Stimulated activated CD8-positive, alpha-beta memory T cell treated with anti-CD3 and anti-CD28 coated beads, Interleukin-15, amount 100 ng/mL, for 4 hours (primary cell): ENCODE measurements at places on chromosomes 7 and 10.

DNA sequence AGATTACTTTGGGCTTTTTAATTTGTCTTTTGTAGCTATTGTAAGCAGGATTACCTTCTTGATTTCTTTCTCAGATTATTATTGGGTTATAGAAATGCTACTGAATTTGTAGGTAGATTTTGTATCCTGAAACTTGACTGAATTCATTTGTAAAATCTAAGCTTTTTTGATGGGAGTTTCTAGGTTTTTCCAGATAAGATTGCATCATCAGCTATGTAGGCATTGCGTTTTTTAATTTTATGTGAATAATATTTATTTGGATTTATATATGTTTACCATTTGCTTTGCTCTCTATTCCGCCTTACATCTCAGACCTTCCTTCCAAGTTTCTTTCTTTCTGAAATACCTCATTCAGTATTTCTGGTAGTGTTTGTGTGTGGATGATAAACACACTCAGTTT, 351.7 kb upstream of the ANKRD30A start:
- DNase-seq = no peak

DNA sequence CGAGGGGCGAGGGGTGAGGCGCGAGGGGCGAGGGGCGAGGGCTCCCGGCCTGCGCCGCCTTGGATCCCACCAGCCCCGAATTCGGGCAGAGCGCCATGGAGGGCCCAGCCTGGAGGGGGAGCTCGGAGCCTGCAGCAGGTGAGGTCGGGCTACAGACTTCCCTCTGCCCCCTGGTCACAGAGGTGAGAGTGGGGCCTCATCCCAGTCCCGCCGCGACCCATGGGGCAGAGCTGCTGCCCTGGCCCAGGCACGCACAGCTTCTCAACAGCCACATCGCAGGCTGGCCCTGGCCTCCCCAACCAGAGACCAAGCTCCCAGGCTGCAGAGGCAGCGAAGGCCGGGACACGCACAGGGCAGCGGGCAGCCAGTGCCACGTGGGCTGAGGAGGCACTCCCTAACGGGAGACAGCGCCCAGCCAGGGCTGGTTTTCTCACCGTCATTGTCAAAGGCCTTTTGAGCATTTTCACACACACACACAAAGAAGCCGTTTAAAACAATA, 191.8 kb downstream of the PTPRN2 start:
- DNase-seq = no peak

- DNase-seq = no peak
These were observed 82.7 kb upstream of the PFKP start for GRCh38 chr10:2984682-2985081.

DNA sequence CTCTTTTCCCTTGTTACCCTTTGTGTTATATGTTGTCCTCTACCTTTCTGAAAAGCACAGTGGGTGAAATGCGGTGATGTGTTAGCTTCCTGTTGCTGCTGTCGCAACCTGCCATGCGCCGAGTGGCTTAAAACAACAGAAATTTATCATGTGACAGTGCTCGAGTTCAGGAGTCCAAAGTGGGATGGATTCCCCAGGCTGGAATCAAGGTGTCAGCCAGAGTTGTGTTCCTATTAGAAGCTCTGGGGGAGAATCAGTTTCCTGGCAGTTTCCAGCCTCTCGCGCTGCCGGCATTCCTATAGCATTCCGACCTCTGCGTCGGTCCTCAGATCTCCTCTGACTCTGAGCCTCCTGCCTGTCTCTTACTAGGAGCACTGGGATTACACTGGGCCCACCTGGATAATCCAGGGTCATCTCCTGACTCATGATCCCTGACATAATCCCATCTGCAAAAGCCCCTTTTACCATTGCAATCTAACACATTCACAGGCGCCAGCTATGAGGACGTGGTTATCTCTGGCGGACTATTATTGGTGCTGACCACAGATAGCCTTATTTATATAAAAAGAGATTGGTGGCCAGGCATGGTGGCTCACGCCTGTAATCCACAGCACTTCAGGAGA, 207.5 kb downstream of the CUX1 start:
- no peak for DNase-seq

- DNase-seq = no peak
These were observed 825 bp downstream of the FEZF1 start for GRCh38 chr7:122303531-122304318.
